ENCODE measurements at places on chromosomes 13 and 19. TPM values are rescaled to one million over a fixed set of nuclear protein-coding genes. Genes with fewer than 3 reads are reported as not detected.

Gene SLC46A3
- total RNA-seq, result 1.4 TPM

Gene CYP4F8
- not detected for total RNA-seq

Gene CALR3
- total RNA-seq, result not detected

Gene NFIX
- total RNA-seq, result 3.0 TPM

Gene CDX2
- total RNA-seq, result 0.64 TPM

Gene GZMM
- total RNA-seq, result 0.32 TPM

Gene MTUS2
- 0.01 TPM for total RNA-seq

Gene MAST1
- 1.4 TPM for total RNA-seq

Gene ZNF155
- total RNA-seq, result 2.9 TPM

Gene ZNF415
- not detected for total RNA-seq

Gene SEMA6B
- total RNA-seq, result 7.0 TPM

Gene FXYD7
- total RNA-seq, result 0.14 TPM

Gene SIGLEC10
- not detected for total RNA-seq

Gene C5AR2
- 12.7 TPM for total RNA-seq

Gene QPCTL
- total RNA-seq, result 8.4 TPM

Gene CARS2
- total RNA-seq, result 56.5 TPM

Gene LILRA1
- not detected for total RNA-seq

Gene CCDC8
- not detected for total RNA-seq

Gene EXOC3L2
- total RNA-seq, result 1.6 TPM

Gene ERCC1
- total RNA-seq, result 178 TPM

Gene ZNF69
- not detected for total RNA-seq

Gene OR7A5
- not detected for total RNA-seq

Gene TMEM150B
- not detected for total RNA-seq

Gene FFAR2
- total RNA-seq, result 0.04 TPM

Gene CAPN12
- 6.5 TPM for total RNA-seq

Gene GFY
- 0.17 TPM for total RNA-seq

Gene TYROBP
- total RNA-seq, result not detected

Gene IFI30
- 12.3 TPM for total RNA-seq

Gene MTIF3
- total RNA-seq, result 23.4 TPM

Gene CEACAM1
- total RNA-seq, result 1.1 TPM

Gene PSG4
- 0.71 TPM for total RNA-seq

Gene RASIP1
- total RNA-seq, result 0.29 TPM

Gene ZNF723
- total RNA-seq, result not detected

Gene C19orf81
- total RNA-seq, result 7.6 TPM

Gene GIPR
- total RNA-seq, result 2.3 TPM

Gene MYO9B
- 33.4 TPM for total RNA-seq

Gene TNFSF11
- not detected for total RNA-seq

Measured in A549 treated with dexamethasone at 1 μM for 4 hours (cell line).